Neural progenitor cell (in vitro differentiated cells): ENCODE measurements at places on chromosomes 2 and 18. TPM values are rescaled to one million over a fixed set of nuclear protein-coding genes. Genes with fewer than 3 reads are reported as not detected.

- DNase-seq: no peak
- H3K27me3 ChIP-seq: no peaks in the 10 kb centered on the region
- H3K4me3 ChIP-seq: no peak overlapping the region
- H3K36me3 ChIP-seq: no peaks in the 10 kb centered on the region
Observed at GRCh38 chr18:22872900-22873537, 60.1 kb upstream of the RBBP8 start.

Gene ARMC9
- 42.8 and 45.8 TPM in 2 replicates for total RNA-seq

- H3K4me3 ChIP-seq: no peak overlapping the region
- no peak for DNase-seq
- H3K36me3 ChIP-seq: no peaks in the 10 kb centered on the region
- H3K27ac ChIP-seq: no peak overlapping the region
- H3K4me1 ChIP-seq: peaks cover 9% of the 10 kb centered on the region
- no peaks in the 10 kb centered on the region for H3K27me3 ChIP-seq
Observed at GRCh38 chr2:36731941-36732672, 35.6 kb downstream of the VIT start.

DNA sequence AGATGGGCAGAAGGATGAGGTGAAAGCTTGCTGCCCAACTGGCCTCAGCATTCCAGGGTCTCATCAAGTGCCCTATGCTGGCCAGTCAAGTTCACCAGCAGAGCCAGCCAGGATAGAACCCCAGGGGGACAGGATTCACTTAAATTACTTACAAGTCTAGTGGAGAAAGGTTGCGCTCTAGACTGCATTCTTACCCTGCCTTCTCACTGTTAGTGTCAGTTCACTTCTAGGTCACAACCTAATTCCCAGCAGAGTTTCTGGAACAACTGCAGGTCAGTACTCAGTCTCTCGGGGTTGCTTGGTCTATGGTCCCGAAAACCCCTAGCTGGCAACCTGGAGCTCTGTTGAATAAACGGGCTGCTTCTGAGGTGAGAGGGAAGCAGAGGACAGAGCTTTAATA, 32.9 kb upstream of the GALNT14 start:
- no peak overlapping the region for H3K27ac ChIP-seq
- H3K27me3 ChIP-seq: peaks cover 4% of the 10 kb centered on the region
- H3K4me3 ChIP-seq: no peak overlapping the region
- no peaks in the 10 kb centered on the region for H3K4me1 ChIP-seq
- no peaks in the 10 kb centered on the region for H3K36me3 ChIP-seq

Gene LHCGR
- not detected in 2 replicates for total RNA-seq

GRCh38 chr2:166888180-166888579, at the start of gene XIRP2:
TSS of gene XIRP2 (plus strand) at chr2:166888480. CDS start at chr2:166903483, 15,003 bp downstream.
- H3K4me3 ChIP-seq: no peak within 1 kb of the TSS
- H3K27ac ChIP-seq: no peak within 1 kb of the TSS
- H3K27me3 ChIP-seq: no peaks in the 10 kb centered on the region
